Neural progenitor cell (in vitro differentiated cells): ENCODE measurements at places on chromosomes 4 and X. TPM values are rescaled to one million over a fixed set of nuclear protein-coding genes. Genes with fewer than 3 reads are reported as not detected.

GRCh38 chr4:169115897-169116254, 105.8 kb upstream of the CBR4 start:
- no peaks in the 10 kb centered on the region for H3K27me3 ChIP-seq
- no peak overlapping the region for H3K4me3 ChIP-seq
- DNase-seq, result no peak
- peaks cover 11% of the 10 kb centered on the region for H3K36me3 ChIP-seq
- H3K4me1 ChIP-seq, result no peaks in the 10 kb centered on the region
- no peak overlapping the region for H3K27ac ChIP-seq

DNA sequence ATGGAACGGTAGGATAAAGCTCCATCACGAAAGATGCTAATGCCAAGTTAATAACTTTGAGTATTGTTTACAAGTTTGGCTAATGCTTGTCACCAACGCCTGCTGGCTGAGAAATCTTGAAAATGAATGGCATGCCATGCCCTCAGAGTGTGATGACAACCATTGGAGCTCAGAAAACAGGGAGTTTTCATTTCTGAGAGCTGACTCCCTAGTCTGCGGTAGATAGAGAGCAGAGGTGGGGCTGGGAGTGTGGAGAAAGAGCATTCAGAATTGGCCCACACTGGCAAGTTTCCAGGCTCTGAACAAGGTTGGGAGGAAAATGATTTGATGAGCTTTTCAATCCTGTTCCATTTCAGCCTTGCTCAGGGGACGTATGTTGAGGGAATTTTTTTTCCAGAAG, 183.9 kb downstream of the CPEB2 start:
- H3K36me3 ChIP-seq, result no peaks in the 10 kb centered on the region
- no peaks in the 10 kb centered on the region for H3K4me1 ChIP-seq
- no peaks in the 10 kb centered on the region for H3K27me3 ChIP-seq
- no peak overlapping the region for H3K27ac ChIP-seq
- H3K4me3 ChIP-seq, result no peak overlapping the region

DNA sequence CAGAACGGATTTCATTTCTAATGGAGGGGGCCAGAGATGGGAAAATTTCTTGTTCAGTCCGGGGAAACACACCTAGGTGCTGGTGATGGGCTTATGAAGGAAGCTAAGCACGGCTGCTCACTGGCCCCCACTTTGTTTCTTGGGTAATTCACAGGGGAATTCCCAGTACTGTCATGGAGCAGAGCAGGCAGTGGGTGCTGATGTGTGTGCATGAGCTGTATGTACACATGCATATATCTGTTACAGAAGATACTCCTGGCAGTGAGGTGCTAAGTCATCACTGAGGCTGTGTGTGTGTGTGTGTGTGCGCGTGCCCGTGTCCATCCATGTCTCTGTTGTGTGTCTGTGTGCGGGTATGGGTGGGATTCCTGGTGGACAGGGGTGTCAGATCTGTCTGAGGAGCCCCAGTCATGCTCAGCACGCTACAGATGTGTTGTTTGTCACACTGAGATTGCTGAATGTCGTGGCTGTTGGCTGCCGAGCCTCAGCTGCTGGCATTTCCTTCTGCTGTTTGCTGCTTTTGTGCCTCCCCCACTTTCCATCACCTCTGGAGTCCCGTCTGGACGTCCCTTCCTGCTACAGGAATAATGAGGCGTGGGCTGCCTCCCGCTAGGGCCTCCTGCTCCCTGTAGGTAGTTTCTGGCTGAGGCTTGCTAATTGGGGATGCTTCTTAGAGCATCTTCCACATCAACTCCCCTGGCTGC, 53.3 kb downstream of the JADE1 start:
- no peak overlapping the region for H3K4me3 ChIP-seq
- H3K4me1 ChIP-seq, result peaks cover 11% of the 10 kb centered on the region
- DNase-seq, result peak; percentile 58
- no peaks in the 10 kb centered on the region for H3K27me3 ChIP-seq
- peaks cover 9% of the 10 kb centered on the region for H3K36me3 ChIP-seq
- H3K27ac ChIP-seq, result peak overlapping the region; percentile 78

DNA sequence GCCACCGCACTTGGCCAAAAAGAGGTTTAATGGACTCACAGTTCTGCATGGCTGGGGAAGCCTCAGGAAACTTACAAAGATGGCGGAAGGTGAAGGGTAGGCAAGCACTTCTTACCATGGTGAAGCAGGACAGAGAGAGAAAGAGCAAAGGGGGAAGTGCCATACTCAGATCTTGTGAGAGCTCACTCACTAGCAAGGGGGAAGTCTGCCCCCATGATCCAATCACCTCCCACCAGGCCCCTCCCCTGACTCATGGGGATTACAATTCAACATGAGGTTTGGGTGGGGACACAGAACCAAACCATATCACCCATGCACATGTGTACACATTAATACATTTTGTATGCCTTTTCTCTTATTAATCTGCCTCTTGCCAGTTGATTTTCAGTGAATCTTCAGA, 77.2 kb upstream of the HSD17B10 start:
- no peak for DNase-seq
- no peaks in the 10 kb centered on the region for H3K4me1 ChIP-seq

DNA sequence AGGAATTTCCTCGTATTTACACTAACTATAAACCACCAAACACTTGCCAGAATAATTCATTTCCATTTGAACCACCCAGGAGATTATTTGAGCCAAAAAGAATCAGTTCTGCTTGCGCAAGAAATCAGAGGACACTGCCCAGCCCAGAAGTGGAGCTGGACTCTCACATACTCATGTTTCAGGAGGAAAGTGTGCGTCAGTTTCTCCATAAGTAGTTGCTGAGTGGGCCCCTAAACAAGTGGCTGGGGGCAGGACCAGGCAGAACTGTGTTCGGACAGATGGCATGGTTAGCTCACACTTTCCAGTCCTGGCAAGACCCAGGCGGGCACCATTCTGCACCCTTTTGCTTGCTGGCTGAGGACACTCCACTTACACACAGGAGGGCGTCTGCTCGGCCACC, 38.8 kb downstream of the BTC start:
- peaks cover 36% of the 10 kb centered on the region for H3K4me1 ChIP-seq
- no peaks in the 10 kb centered on the region for H3K36me3 ChIP-seq
- H3K27ac ChIP-seq, result no peak overlapping the region
- H3K27me3 ChIP-seq, result no peaks in the 10 kb centered on the region
- no peak overlapping the region for H3K4me3 ChIP-seq

GRCh38 chr4:113783701-113784100, 22.2 kb upstream of the CAMK2D start:
- DNase-seq, result no peak
- H3K4me1 ChIP-seq, result no peaks in the 10 kb centered on the region
- no peaks in the 10 kb centered on the region for H3K27me3 ChIP-seq
- no peaks in the 10 kb centered on the region for H3K36me3 ChIP-seq
- no peak overlapping the region for H3K4me3 ChIP-seq
- no peak overlapping the region for H3K27ac ChIP-seq

- no peaks in the 10 kb centered on the region for H3K27me3 ChIP-seq
- no peaks in the 10 kb centered on the region for H3K4me1 ChIP-seq
- H3K27ac ChIP-seq, result no peak overlapping the region
Measured at GRCh38 chrX:48784726-48785125, 1.7 kb upstream of the GATA1 start.

- no peak overlapping the region for H3K4me3 ChIP-seq
- H3K4me1 ChIP-seq, result no peaks in the 10 kb centered on the region
- no peaks in the 10 kb centered on the region for H3K36me3 ChIP-seq
- H3K27me3 ChIP-seq, result no peaks in the 10 kb centered on the region
Measured at GRCh38 chr4:157741642-157742041, 431.2 kb downstream of the GASK1B start.

DNA sequence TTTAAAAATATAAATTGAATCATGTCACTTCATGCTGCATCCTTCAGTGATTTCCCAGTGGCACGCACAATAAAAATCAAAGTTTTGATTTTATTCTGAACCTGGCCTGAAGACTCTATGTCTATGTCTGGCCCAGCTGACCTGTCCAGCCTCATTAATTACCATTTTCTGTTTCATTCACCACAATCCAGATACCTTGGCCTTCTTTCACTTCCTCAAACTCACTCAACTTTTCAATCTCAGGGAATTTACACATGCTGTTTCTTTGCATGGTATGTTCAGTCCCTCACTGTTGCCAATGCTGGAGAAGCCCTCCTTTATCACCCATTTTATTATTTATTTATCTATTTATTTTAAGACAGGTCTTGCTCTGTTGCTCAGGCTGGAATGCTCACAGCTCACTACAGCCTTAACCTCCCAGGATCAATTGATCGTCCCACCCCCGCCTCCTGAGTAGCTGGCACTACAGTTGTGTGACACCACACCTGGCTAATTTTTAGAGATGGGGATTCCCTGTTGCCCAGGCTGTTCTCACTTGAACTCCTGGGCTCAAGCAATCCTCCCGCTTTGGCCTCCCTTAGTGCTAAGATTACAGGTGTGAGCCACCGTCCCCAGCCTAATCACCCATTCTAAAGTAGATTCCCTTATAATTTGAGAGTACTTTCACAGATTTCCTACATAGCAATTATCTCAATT, 43.1 kb downstream of the ZGRF1 start:
- H3K4me3 ChIP-seq, result no peak overlapping the region
- H3K27ac ChIP-seq, result no peak overlapping the region
- no peaks in the 10 kb centered on the region for H3K4me1 ChIP-seq
- no peak for DNase-seq

- no peak overlapping the region for H3K4me3 ChIP-seq
- H3K27me3 ChIP-seq, result no peaks in the 10 kb centered on the region
- no peaks in the 10 kb centered on the region for H3K4me1 ChIP-seq
Measured at GRCh38 chr4:170580651-170581050, 490.9 kb upstream of the AADAT start.

- no peaks in the 10 kb centered on the region for H3K36me3 ChIP-seq
- no peaks in the 10 kb centered on the region for H3K4me1 ChIP-seq
- no peak overlapping the region for H3K27ac ChIP-seq
- H3K27me3 ChIP-seq, result no peaks in the 10 kb centered on the region
- H3K4me3 ChIP-seq, result peak overlapping the region; percentile 18
- DNase-seq, result peak; percentile 56
Measured at GRCh38 chrX:30971774-30972603, 82.9 kb upstream of the TAB3 start.

DNA sequence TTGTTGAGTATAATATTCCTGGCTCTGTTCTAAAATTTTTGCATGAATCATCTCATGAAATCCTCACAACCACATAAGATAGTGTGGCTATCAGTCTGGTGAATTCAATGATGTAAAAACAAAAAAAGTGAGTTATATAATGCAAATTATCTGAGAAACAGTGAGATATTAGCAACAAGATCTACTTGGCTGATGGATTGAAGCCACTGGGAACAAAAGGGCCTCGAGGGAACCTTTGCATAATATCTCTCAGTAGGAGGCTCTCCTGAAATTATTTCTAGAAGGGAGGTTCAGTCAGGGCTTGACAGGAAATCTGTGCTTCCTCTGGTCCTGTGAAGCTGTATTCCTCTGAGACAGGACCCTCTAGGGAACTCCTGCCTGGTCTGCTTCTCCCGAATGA, 30.1 kb upstream of the NUP54 start:
- no peaks in the 10 kb centered on the region for H3K36me3 ChIP-seq
- no peaks in the 10 kb centered on the region for H3K27me3 ChIP-seq
- no peak overlapping the region for H3K27ac ChIP-seq
- no peaks in the 10 kb centered on the region for H3K4me1 ChIP-seq
- no peak for DNase-seq

DNA sequence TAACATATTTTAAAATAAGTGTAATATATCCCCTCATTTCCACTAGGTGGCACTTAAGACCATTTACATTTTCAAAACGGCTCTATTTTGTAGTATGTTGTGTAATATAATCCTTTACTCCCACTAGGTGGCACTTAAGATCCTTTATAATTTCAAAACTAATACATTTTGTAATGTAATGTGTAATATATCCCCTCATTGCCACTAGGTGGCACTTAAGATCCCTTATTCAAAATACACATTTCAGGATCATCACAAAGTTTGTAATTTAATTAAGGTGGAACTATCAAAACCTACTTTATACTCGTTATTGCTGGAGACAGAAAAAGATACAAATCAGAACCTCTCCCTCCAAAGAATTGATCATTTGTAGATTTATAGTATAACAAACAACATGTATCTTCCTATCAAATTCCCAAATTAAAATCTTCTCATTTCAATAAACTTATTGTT, 132.5 kb downstream of the ARHGAP6 start:
- peak; percentile 46 for DNase-seq
- H3K4me1 ChIP-seq, result no peaks in the 10 kb centered on the region
- no peak overlapping the region for H3K4me3 ChIP-seq
- no peak overlapping the region for H3K27ac ChIP-seq
- no peaks in the 10 kb centered on the region for H3K36me3 ChIP-seq

GRCh38 chr4:189355590-189355989, 585.1 kb upstream of the FRG1 start:
- DNase-seq, result no peak
- no peak overlapping the region for H3K27ac ChIP-seq
- no peaks in the 10 kb centered on the region for H3K27me3 ChIP-seq
- no peaks in the 10 kb centered on the region for H3K4me1 ChIP-seq
- no peaks in the 10 kb centered on the region for H3K36me3 ChIP-seq

DNA sequence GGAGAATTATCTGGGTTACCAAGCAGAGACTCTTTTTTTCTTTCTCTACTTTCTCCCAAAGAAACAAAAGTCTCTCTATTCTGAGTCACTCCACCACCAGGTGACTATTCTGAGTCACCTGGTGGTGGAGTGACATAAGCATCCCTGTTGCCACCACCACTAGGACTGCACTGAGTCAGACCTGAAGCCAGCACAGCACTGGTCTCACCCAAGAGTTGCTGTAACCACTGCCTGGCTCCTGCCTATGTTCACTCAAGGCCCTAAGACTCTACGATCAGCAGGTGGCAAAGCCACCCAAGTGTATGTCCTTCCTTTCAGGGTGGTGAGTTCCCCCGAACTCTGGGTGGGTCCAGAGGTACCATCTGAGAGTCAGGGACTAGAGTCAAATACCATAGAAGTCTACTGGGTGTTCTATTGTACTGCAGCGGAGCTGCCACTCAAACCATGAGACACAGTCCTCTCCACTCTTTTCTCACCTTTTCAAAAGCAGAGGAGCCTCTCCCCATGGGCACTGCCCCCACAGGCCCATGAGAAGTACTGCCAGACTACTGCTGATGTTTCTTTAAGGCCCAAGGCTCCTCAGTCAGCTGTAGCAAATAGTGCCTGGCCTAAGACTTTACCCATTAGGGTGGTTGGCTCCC, 209.6 kb upstream of the IRS4 start:
- no peaks in the 10 kb centered on the region for H3K27me3 ChIP-seq
- H3K27ac ChIP-seq, result no peak overlapping the region
- no peaks in the 10 kb centered on the region for H3K36me3 ChIP-seq
- no peak overlapping the region for H3K4me3 ChIP-seq
- no peaks in the 10 kb centered on the region for H3K4me1 ChIP-seq
- no peak for DNase-seq

The ADAM29 gene
- 0.40 TPM in 1 of 2 replicates, not detected in the other for total RNA-seq

The MAGEA10 gene
- not detected in 2 replicates for total RNA-seq

The FAT4 gene
- total RNA-seq, result 7.4 and 8.5 TPM in 2 replicates

The MAGEC2 gene
- total RNA-seq, result not detected in 2 replicates
